Ascending aorta (tissue), 2 donors: ENCODE measurements at places on chromosomes 16 and 17. TPM values are rescaled to one million over a fixed set of nuclear protein-coding genes. Genes with fewer than 3 reads are reported as not detected.

The CCL16 gene
- not detected for total RNA-seq

The CA4 gene
- 35.3 TPM for total RNA-seq

The AGRP gene
- total RNA-seq: not detected

The CCDC78 gene
- 8.2 TPM for total RNA-seq

The PPM1E gene
- 0.11 TPM for total RNA-seq

The PIP4K2B gene
- 45.0 TPM for total RNA-seq

The MYH13 gene
- not detected for total RNA-seq

The KRTAP4-6 gene
- not detected for total RNA-seq

The PYCARD gene
- total RNA-seq: 21.1 TPM

The FBXL16 gene
- not detected for total RNA-seq

The B3GNT9 gene
- total RNA-seq: 40.7 TPM

The RNF222 gene
- total RNA-seq: not detected

The TBX4 gene
- not detected for total RNA-seq

The ZP2 gene
- total RNA-seq: not detected

The CRHR1 gene
- not detected for total RNA-seq

The CACNA1H gene
- 57.5 TPM for total RNA-seq

The KRTAP2-3 gene
- total RNA-seq: not detected

The MYO15A gene
- 2.0 TPM for total RNA-seq

The CD300LB gene
- total RNA-seq: not detected

The KRT20 gene
- not detected for total RNA-seq

The CDH11 gene
- total RNA-seq: 145 TPM

The CACNG5 gene
- total RNA-seq: not detected

The CDK3 gene
- 2.1 TPM for total RNA-seq

The PDILT gene
- total RNA-seq: not detected

The GOT2 gene
- 48.7 TPM for total RNA-seq

The KRTAP3-2 gene
- not detected for total RNA-seq

The RRAD gene
- total RNA-seq: 54.2 TPM

The C17orf75 gene
- 15.5 TPM for total RNA-seq

The FBRS gene
- 26.8 TPM for total RNA-seq

The GNG13 gene
- total RNA-seq: not detected

The ITGAD gene
- not detected for total RNA-seq

The KCNJ2 gene
- 7.5 TPM for total RNA-seq

The KRT31 gene
- not detected for total RNA-seq

The PSMC5 gene
- total RNA-seq: 83.7 TPM

The TNP2 gene
- total RNA-seq: not detected

The ACE gene
- 72.6 TPM for total RNA-seq

The CRYBA1 gene
- not detected for total RNA-seq

The HBM gene
- total RNA-seq: not detected

The CACNG1 gene
- not detected for total RNA-seq

The TMEM114 gene
- not detected for total RNA-seq

The CDR2L gene
- 54.7 TPM for total RNA-seq

The IL21R gene
- 0.21 TPM for total RNA-seq

The PLD6 gene
- 0.32 TPM for total RNA-seq

The MLLT6 gene
- total RNA-seq: 100 TPM

The WNT9B gene
- 5.6 TPM for total RNA-seq

The CNTNAP4 gene
- not detected for total RNA-seq

The CDRT15 gene
- not detected for total RNA-seq

The KRT15 gene
- total RNA-seq: 0.32 TPM

The RHBDL1 gene
- 1.1 TPM for total RNA-seq

The AOC3 gene
- 128 TPM for total RNA-seq

The STRADA gene
- 3.2 TPM for total RNA-seq

The ZNF385C gene
- not detected for total RNA-seq

The KCNH6 gene
- not detected for total RNA-seq

The CLEC18A gene
- 25.2 TPM for total RNA-seq

The HS3ST3A1 gene
- total RNA-seq: not detected

The SCARF1 gene
- 295 TPM for total RNA-seq

The NLRC3 gene
- total RNA-seq: 2.1 TPM

The MSI2 gene
- 11.7 TPM for total RNA-seq

The TPSG1 gene
- not detected for total RNA-seq

The CHTF8 gene
- 41.3 TPM for total RNA-seq
